Dorsolateral prefrontal cortex (tissue), 122 donors: ENCODE measurements at places on chromosomes 6 and 20. TPM values are rescaled to one million over a fixed set of nuclear protein-coding genes. Genes with fewer than 3 reads are reported as not detected.

DNA sequence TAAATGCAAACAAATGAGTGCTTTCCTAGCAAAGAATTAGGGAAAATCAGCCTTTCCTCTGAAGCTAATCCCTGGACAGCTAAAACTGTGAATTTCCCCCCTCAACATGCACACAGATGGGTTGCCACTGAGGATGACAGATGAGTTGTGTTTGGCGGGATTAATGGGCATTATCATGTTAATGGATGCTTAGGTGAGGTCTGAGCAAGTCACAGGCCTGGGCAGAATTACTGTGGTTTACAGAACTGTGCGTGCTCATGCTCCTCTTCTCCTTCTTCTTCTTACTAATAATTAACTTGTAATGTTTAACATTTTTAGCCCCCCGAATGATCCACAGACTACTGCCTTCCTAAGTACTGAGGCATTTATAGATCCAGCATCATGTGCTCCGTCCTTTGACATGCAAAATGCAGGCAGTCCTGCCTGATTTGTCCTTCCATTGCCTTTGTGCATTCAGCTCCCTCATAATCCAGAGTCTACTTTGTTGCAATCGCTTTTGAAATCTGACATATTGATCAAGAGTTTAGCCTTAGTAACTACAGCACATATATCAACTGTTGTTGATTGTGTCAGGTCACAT is 753.4 kb upstream of the MMS22L start:
- no peak for DNase-seq

GRCh38 chr6:43386492-43386891 is 17.0 kb upstream of the ZNF318 start:
- no peak for DNase-seq

DNA sequence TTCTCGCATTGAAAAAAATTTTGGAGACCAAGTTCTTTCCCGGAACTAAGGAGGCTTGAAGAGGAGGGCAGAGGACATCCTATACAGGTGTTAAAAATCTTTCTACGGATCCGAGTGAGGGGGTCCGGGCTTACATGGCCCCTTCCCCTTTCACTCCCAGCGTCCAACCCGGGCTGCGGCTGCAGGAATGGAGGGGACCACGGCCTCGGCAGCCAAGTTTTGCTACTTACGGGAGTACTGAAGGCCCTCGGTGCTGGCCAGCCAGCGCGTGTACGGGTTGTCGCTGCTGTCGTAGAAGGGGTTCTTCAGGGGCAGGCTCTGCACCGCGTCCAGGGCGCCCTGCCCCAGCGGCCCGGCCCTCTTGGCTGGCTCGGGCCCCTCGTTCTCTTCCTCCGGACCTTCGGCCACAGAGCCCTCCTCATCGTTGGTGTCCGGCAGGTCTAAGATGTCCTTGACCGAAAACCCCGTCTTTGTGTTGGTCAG is 642 bp downstream of the NKX2-2 start:
- DNase-seq, result no peak

GRCh38 chr6:130047088-130047995 is 29.0 kb downstream of the L3MBTL3 start:
- DNase-seq, result no peak

The SRF gene
- 24.2 TPM for total RNA-seq

GRCh38 chr6:168037242-168037641 is 39.8 kb downstream of the KIF25 start:
- DNase-seq, result no peak

GRCh38 chr20:3226093-3226492 is 12.9 kb downstream of the SLC4A11 start:
- no peak for DNase-seq

DNA sequence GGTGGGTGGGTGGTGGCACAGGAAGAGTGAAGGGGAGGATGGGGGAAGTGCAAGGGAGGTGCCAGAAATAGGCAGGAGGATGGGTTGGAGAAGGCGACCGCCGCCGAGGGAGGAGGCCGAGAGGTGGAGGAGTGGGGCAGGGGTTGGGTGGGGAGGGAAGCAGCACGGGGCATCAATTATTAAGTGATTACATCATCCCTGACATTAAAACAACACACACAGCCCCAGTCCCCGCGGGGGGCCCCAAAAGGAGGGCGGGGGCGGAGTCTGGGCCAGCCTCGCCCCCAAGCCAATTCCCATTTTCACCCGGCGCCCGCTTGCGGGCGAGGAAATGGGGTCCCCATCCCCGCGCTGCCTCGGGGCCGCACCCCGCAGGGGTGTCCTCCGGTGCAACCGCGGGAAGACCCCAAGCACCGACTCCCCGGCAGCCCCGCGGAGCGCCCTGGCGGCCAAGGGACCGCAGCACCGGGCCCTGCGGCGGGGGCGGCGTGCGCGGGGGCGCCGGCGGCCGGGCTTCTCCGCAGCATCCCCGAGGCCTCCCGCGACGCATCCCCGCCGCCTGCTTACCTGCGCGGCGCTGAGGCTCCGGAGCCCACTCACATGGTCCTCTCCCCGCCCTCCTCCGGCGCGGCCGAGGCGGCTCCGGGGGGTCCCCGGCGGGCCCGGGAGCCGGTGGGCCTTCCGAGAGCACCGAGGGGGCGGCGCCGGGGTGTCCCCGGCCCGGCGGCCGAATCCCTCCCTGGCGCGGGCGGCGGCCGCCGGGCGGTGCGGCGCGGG is 663 bp downstream of the FYN start:
- peak; percentile 57 for DNase-seq

The RSPH9 gene
- 0.72 TPM for total RNA-seq

The PLA2G7 gene
- total RNA-seq, result 4.2 TPM

DNA sequence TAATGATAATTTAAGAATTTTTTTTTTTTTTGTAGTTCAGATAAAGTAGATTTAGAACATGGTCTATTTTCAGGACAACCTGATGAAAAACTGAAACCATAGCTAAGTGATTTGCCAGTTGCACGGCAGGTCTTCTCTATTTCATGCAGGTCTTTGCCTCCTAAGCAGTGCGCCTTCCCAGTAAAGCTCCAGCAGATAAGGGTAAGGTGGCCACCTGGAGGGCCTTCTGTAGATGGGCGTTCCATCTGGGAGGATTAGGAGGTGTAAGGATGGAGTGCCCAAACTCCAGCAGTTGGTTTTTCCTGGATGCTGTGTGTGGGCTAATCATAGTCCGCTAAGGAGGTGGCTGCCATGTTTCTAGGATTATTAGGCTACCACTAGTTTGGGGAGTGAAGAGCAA is 107.1 kb downstream of the ARID1B start:
- no peak for DNase-seq

DNA sequence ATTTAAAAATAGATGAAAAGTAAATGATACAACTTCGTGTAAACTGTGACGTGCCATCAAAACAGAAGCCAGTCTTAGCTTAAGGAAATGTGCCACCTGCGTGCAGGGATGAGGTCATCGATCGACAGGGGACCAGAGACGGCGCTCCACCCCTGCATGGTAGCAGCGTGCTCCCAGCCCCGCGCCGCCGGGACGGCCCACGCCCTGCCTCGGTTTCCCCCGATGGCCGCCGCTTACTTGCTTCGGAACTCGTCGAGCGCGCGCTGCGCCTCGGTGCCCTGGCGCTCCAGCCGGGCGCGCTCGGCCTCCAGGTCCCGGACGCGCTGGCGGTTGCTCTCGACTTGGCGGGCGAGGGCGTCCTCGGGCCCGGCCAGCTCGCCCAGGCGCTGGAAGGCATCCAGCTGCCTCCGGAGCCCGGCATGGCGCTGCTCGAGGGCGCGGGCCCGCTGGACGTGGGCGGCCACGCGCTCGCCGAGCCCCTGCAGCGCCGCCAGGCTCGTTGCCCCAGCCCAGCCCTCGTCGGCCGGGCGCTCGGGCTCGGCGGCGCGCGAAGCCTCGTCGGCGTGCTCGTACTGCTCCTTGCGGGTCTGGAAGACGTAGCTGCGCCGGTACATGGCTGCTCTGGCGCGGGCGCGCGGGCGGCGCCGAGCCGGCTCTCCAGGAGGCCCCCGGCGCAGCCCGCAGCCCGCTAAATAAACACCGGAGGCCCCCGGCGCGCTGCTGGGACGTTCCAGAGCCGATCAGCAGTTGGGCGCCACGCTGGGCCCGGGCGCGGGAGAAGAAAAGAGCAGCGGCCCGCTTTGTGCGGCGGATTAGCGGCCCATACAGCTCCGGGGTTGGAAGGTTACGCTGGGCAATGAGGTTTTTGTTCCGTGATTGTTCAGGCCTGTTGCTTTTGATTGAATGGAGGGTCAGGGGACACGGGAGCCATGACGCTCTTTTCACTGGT is at the start of gene BFSP1:
Gene BFSP1, minus strand, starts transcription at position 664 of the 949 bp plus-strand sequence. Its CDS starts 50 bp downstream, at position 614.
- peak; percentile 26 for DNase-seq

The CCN6 gene
- not detected for total RNA-seq

The EDN1 gene
- 18.8 TPM for total RNA-seq
